Mammary epithelial cell (primary cell): ENCODE measurements at places on chromosomes 11 and 22.

DNA sequence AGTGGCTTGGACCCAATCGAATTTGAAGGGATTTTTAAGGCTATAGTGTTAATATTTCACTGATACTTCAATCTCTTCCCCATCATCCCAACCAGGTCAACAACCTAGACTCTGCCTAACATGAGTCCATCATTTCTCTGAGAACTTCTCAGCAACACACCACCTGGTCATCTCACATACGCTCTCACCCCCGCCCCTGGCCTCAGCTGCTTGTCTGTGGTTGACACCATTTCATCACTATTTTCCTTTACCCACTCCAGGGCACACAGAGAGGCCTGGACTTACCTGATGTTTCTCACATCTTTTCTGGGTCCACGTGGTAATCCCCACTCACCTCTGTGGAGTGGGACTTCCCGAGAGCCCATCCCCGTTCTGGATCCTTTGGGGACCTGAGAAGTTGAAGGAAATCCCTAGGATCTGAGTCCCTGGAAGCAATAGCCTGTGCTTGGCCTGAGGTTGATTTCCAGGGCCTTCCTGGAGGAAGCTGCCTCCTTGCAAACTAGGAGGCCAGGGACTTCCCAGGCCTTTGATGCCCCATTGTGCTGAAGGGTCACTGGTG, 3.2 kb downstream of the P2RX3 start:
- DNase-seq: no peak

DNA sequence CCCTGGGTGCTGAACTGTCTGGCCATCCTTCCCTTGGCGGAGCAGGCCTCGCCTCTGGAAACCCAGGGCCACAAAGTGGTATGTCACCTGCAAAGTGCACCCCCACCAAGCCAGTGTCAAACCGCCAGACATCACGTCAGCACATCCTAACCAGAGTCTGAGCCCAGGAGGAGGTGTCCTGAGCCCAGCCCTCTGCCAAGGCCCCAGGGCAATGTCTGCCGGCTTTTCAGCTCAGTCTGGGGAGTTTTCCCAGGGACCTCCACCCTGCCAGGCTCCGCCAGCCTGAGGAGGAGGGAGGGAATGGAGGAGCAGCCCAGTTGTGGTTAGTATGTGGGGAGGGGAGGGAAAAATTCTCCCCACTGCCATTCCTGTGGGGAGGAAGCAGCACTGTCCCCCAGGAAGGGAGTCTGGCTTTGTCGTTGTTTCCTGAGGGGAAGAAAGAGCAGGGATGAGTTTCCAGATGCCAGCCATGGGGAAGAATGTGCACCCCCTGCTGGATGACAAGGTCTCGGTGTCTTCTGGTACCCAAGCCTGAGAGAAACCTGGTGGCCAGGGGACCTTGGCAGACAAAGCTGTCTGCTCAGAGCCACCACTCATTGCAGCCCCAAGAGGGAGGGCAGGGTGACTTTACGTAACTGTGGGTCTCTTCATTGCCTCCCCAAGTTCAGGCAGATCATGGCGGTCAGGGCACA, 81.4 kb upstream of the CD82 start:
- peak; percentile 8 for DNase-seq

- DNase-seq: peak; percentile 100
These were observed at the start of gene CDK2AP2 for GRCh38 chr11:67507864-67508485. TSS of gene CDK2AP2 (minus strand) at chr11:67508162. CDS start at chr11:67508082, 80 bp downstream.

DNA sequence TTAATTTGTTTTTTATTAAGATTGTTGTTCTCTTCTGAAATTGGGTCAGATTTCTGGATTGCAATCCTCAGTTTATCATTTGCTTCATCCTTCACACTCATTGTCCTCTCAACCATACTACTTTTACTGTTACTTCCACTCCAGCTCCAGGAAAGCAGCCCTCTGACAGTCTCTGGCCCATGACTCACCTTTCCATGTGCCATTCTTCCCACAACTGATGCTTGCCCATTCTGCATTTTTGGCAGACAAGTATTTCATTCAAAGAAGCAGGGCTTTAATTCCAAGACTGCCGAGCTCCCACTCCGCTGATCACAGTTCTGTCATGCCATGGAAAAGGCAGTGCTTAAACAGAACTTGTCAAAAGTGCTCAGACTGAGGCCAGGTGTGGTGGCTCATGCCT, 139.2 kb downstream of the WNT11 start:
- DNase-seq: no peak

DNA sequence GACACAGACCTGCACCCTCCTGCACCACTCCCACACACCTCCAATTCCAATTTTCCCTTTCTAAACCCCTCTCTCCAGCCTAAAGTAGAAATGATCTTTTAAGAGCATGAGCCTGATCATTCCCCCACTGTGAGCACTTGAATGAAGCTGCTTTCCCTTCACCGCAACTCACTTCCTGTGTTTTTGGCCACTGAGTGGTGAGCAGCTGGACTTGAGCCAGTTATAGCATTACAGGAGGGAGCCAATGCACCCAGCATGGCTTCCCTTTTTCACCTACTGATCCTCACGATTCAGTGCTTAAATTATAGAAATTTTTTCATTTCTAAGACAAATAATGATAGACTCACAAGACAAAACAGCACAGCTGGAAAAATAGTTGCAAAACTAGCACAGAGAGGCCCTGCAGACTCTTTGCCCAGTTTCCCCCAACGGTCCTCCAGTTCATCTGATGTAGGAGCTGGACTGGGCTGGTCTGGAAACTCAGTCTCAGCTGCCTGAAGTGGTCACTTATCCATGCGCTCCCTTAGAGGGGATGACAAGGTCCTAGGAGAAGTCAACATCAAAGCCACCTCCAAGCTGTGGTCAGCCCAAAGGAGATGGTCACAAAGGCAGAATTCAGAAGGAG, 9.7 kb upstream of the APOL4 start:
- no peak for DNase-seq

DNA sequence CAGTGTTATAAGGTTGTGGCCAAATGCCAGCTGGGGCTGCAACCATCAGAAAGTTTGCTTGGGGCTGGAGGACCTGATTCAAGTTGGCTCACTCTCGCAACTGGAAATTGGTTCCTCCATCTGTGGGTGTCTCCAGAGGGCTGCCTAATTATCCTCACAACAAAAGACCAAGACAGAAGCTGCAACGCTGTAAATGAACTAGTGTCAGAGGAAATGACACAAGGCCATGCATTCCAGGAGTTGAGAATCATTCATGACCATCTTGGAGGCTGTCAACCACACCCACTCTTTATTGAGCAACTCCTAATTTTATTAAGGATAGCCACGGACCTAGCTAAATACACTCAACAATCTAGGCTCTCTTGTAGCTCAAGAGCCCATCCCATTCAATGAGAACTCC, 1060.8 kb downstream of the OPCML start:
- peak; percentile 77 for DNase-seq

DNA sequence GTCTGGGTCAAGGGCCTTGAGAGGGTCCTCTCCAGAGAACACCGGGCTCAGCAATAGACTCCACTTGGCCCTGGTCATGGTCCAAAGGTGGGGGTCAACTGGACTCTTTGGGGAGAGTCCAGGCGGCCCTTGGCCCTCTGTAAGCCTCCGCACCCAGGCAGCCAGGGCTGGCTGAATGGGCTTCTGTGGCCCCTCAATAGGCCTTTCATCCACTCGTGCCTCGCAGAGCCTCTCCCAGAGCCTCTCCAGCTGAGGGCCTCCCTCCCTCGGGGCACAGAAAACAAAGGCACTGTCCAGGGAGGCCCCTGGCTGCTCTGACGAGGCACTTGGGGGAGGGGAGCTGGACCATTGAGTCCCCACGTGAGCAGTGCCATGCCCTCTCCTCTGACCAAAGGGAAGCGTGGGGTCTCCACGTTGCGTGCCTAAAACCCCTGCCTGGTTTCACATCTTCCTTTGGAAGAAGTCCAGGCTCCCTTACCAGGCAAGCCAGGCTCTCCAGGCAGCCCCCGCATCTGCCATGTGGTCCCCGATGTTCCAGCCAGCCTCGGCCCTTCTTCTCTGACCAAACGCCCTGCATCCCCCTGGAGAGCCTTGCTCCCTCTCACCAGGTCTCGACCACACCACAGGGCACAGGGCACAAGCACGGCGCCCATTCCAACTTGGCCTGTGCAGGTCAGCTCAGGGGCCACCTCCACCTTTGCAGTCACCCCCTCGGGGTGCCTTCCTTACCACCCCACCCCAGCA, 15.5 kb downstream of the KIAA0930 start:
- DNase-seq: no peak

GRCh38 chr11:17333799-17334586, 17.6 kb upstream of the NCR3LG1 start:
- no peak for DNase-seq

DNA sequence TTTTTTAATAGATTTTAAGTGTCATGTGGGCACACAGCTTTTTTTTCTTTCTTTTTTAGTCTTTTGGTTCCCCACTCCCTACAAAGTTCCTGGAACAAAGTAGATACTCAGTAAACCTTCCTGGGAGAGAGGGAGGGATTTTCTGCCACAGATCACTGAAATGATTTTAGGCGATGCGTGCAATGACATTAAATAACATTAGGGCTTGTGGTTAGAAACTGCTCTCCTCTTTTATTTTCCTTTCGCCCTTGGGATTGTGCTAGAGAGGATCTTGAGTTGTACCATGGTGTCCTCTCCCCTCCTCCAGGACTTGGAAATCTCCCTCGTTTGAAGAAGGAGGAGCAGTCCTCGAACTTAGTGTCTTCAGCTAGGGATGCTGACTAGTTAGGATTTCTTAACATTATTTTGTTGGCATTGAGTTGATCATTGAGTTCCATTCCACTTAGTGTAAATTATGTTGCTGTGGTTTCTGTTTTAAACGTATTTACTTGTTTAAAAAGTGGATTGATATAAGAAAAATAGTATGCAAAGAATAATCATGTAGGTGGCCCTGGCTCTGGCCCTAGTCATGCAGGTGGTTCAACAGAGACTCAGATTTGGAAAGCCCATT, 88.4 kb downstream of the TRAF6 start:
- no peak for DNase-seq

DNA sequence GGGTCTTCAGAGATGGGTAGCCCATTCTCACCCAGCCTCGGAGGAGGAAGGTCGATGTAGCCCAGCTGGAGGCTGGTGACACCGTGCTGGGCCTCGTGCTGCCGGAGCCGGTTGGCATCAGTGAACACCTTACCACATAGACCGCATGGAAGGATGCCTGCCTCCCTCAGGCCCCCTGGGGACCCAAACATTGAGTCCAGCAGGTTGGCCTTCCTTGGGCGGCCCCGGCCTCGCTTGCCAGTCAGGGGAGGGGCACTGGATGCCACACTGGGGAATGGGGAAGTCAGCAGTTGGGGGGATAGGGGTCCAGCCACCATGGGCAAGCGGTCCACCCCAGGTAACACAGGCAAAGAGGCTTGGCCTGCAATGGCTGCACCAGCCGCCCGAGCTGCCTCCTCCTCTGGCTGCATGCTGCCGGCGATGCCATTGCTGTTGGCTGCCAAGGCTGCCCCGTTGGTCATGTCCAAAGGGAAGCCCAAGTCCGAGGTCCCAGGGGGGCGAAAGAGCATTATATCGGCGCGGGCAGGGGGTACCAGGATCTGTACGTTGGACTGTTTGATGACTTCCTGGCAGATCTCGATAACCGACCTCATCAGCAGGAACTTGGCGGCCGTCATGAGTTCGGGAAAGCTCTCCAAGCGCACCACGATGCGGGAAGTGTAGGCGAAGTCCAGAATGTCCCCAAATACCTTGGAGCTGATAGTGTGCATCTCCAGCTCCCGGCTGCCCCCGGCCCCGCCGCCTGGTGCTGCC, 1.4 kb downstream of the PATZ1 start:
- no peak for DNase-seq

GRCh38 chr22:50129121-50129736, 39.4 kb downstream of the MOV10L1 start:
- DNase-seq: no peak

DNA sequence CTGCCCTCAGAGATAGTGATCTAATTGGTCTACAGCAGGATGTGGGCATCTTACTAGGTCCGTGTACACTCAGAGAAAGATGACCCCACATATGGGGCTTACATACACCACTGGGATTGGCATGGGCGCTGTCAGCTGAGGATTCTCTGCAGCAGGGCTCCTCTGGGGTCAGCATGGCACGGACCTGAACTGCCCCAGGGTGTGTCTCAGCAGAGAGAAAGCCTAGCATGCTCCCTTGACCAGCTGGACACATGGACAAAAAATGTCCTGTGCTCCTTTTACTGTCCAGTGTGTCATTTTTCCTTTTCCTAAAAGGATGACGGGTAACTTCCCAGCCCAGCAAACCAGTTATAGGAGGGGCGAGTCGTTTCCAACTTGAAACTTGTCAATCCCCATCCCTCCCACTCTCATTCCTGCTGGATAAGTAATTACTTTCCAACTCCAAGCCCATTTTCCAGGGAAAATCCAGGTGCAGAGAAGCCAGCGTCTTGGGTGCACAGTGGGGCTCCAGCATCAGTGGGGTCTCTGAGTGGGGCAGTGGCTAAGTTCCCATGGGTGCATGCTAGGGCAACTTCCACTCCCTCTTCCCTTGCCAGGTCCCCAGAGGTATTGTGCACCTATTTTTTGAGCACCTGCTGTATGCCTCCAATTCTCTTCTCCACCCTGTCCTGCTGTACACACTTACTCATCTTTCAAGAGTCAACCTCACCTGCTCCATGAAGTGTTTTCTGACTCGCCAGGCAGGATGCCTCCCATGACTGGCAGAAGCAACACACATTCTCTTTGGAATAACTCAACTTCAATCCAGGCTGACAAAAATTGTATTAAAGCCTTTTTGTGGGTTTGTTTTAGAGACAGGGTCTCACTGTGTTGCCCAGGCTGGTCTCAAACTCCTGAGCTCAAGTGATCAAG, 5.0 kb downstream of the VSTM5 start:
- peak; percentile 60 for DNase-seq
